ENCODE measurements at places on chromosomes 1 and 21. TPM values are rescaled to one million over a fixed set of nuclear protein-coding genes. Genes with fewer than 3 reads are reported as not detected.

Gene OR14K1
- total RNA-seq = not detected

Gene ROR1
- 13.2 TPM for total RNA-seq

Gene CRTC2
- total RNA-seq = 7.2 TPM

Gene SEC16B
- total RNA-seq = 0.46 TPM

Gene KIAA1614
- total RNA-seq = 0.57 TPM

Gene OLIG1
- not detected for total RNA-seq

Gene PEX11B
- 17.8 TPM for total RNA-seq

Gene TMEM35B
- 30.5 TPM for total RNA-seq

Gene WNT2B
- 0.12 TPM for total RNA-seq

Gene PRELP
- not detected for total RNA-seq

Gene CELA3B
- not detected for total RNA-seq

Gene TRIM67
- 0.17 TPM for total RNA-seq

Gene TMPRSS2
- 9.0 TPM for total RNA-seq

Gene CHRNB2
- 1.0 TPM for total RNA-seq

Gene FCMR
- 0.23 TPM for total RNA-seq

Gene DCAF6
- total RNA-seq = 26.9 TPM

Gene GBP4
- total RNA-seq = 8.3 TPM

Measured in Daoy (cell line).